Thoracic aorta (tissue), 2 donors: ENCODE measurements at places on chromosomes 3 and 15. TPM values are rescaled to one million over a fixed set of nuclear protein-coding genes. Genes with fewer than 3 reads are reported as not detected.

Gene IL16
- 17.1 TPM for total RNA-seq

DNA sequence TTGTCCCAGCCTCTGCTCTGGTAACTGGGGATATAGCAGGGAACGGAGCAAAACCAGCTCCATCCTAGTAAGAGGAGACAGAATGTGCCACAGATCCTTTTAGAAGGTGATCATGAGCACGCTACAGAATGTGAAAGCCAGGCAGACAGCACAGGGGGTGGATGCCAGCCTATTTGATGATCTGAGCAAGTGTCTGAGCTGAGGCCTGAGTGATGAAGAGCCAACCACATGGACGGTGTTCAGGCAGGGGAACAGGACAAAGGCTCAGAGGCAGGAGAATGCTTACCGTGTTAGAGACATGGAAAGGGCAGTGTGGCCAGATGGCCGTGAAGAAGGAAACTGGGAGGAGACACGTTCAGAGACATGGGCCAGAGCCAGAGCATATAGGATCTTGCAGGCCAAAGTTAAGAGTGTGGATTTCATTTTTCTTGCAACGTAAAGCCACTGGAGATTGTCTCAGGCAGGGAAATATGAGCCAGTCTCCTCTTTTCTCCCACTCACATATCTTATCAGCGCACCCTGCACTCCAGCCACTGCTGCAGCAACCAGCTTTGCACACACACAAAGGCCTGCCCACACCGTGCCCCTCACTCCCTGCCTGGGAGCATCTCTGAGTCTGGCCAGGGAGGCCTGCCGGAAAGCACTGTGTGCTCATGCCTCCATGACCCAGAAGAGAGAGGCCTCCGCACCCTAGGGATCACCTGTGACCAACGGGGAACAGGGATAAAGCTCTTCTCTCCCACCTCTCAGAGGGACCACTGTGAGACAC is 20.1 kb downstream of the RAB43 start:
- DNase-seq: no peak
- no peaks in the 10 kb centered on the region for H3K27me3 ChIP-seq
- peaks cover 4% of the 10 kb centered on the region for H3K4me1 ChIP-seq

DNA sequence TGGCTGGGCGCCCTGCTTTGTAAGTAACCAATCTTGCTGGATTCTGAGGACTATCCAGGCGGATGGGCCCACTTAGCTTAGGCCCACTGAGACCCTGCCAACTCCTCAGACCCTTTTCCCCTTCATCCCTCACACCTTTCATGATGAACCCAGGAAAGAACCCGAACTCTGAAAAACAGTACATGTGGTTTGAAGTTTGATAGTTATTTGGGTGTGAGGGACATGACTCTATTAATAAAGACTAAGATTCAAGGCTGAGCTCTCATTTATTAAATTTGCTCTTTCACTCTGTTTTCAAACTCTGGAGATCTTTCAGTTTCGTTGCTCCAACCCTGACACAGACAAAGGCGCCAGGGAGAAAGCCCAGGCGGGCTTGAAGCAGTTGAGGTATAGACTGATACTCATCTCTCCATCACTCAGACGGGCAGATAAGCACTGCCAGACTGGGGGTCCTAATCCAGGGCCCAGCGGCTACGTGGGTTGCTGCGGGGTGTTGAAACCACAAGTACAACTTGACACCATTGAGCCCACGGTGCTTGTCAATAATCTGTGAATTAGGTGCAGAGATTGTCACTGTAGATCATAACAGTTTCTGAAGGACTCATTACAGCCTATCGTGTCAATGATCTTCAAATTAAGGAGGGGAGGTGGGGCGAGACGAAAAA is 7.2 kb upstream of the SOX2 start:
- no peaks in the 10 kb centered on the region for H3K36me3 ChIP-seq
- peaks cover under 1% of the 10 kb centered on the region for H3K4me1 ChIP-seq
- H3K27ac ChIP-seq: no peak overlapping the region
- H3K4me3 ChIP-seq: no peak overlapping the region
- no peak for DNase-seq
- peaks cover 48% of the 10 kb centered on the region for H3K27me3 ChIP-seq

GRCh38 chr3:187074846-187075245 is 64.5 kb downstream of the RPL39L start:
- no peaks in the 10 kb centered on the region for H3K4me1 ChIP-seq
- H3K36me3 ChIP-seq: peaks cover 44% of the 10 kb centered on the region
- H3K4me3 ChIP-seq: no peak overlapping the region
- H3K27me3 ChIP-seq: no peaks in the 10 kb centered on the region
- no peak overlapping the region for H3K27ac ChIP-seq

DNA sequence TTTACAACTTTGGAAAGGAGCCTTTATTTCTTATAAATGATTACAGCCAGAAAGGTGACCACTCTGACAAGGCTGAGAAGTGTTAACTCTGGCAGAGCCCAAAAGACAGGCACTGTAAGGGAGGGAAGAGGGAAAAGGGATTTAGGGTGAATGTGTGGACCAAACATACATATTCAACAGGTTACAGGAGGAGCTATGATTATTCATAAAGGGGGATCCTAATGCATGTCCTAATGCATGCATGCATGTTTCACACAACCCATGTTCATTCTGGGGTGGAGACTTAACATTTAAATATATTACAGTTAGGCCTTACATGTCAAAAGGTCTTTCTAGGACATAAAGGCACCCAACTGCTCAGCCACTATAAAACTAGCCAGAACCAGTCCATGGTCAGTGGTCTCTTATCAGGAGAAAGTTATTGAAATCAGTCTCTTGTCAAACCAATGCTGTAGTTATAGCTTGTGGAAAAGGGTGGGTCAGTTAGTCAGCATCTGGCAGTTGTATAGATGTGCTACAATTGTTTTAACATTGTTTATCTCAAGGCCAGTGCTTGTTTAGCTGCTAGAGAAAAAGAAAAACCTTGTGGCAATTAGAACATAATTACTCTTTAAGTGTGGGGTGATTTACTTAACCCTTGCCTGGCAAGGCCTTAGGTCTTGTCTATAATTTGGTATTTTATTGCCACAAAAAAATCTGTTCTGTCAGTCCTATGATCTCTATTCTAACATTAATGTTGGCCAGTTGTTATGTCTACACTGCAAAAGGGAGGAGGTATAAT is 77.5 kb downstream of the RAD18 start:
- no peak for DNase-seq
- H3K36me3 ChIP-seq: no peaks in the 10 kb centered on the region
- H3K4me1 ChIP-seq: peaks cover 7% of the 10 kb centered on the region
- no peak overlapping the region for H3K27ac ChIP-seq
- H3K27me3 ChIP-seq: no peaks in the 10 kb centered on the region

Gene THPO
- not detected for total RNA-seq

DNA sequence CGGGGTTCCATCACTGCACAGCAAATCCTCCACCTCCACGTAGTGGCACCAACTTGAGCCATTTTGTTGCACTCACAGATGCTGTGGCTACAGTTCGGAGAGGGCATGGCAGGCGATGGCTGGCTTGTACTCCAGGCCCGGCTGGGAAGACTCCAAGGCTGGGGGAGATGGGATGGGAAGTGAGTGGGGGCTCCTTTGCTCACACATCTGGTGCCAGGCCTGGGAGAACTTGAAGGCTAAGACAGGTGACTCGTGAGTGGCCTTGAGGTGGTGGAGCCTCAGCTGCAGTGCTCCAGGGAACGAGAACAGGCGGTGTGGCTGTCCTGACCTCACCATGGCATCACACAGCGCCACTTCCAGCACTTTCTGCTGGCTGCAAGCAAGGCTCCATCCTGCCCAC is 87.9 kb downstream of the PLXNA1 start:
- no peaks in the 10 kb centered on the region for H3K36me3 ChIP-seq
- no peak overlapping the region for H3K27ac ChIP-seq
- H3K4me1 ChIP-seq: peaks cover 22% of the 10 kb centered on the region
- no peak for DNase-seq
- H3K4me3 ChIP-seq: no peak overlapping the region

GRCh38 chr3:143727391-143727790 is 120.9 kb downstream of the SLC9A9 start:
- no peak overlapping the region for H3K4me3 ChIP-seq
- no peaks in the 10 kb centered on the region for H3K4me1 ChIP-seq

- no peak for DNase-seq
- no peaks in the 10 kb centered on the region for H3K4me1 ChIP-seq
- no peak overlapping the region for H3K27ac ChIP-seq
- H3K36me3 ChIP-seq: peaks cover 20% of the 10 kb centered on the region
- no peaks in the 10 kb centered on the region for H3K27me3 ChIP-seq
- H3K4me3 ChIP-seq: no peak overlapping the region
Observed at GRCh38 chr3:72972706-72973030, 23.9 kb upstream of the PPP4R2 start.

GRCh38 chr15:85024509-85025336 is 43.1 kb downstream of the PDE8A start:
- H3K27me3 ChIP-seq: no peaks in the 10 kb centered on the region
- peak overlapping the region; percentile 37 for H3K27ac ChIP-seq
- peaks cover 77% of the 10 kb centered on the region for H3K4me1 ChIP-seq
- H3K36me3 ChIP-seq: no peaks in the 10 kb centered on the region
- no peak overlapping the region for H3K4me3 ChIP-seq
- no peak for DNase-seq

Gene C3orf70
- total RNA-seq: 22.7 TPM

DNA sequence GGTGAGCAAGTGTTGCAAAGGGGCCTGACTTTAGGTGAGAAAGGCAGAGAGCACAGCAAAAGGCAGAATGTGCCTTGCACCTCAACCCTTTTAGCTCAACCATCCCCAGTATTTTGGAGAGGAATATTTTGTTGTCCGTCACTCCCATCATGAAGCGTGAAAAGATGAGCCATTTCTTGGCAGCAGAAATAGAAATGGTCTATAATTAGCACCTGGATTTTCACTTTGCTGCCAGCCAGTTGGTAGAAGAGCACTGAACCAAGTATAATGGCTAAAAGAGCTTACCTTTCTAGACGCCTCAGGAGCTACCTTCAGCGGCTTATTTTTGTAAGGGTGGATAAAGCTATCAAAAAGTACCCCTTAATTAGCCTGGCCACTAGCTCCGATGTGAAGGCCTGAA is 406.7 kb downstream of the OCA2 start:
- no peak overlapping the region for H3K27ac ChIP-seq
- H3K4me1 ChIP-seq: no peaks in the 10 kb centered on the region
- DNase-seq: no peak
- no peak overlapping the region for H3K4me3 ChIP-seq

GRCh38 chr3:132407025-132407424 is 10.3 kb upstream of the DNAJC13 start:
- H3K36me3 ChIP-seq: no peaks in the 10 kb centered on the region
- H3K4me1 ChIP-seq: no peaks in the 10 kb centered on the region
- no peak for DNase-seq
- no peaks in the 10 kb centered on the region for H3K27me3 ChIP-seq
- H3K27ac ChIP-seq: no peak overlapping the region

DNA sequence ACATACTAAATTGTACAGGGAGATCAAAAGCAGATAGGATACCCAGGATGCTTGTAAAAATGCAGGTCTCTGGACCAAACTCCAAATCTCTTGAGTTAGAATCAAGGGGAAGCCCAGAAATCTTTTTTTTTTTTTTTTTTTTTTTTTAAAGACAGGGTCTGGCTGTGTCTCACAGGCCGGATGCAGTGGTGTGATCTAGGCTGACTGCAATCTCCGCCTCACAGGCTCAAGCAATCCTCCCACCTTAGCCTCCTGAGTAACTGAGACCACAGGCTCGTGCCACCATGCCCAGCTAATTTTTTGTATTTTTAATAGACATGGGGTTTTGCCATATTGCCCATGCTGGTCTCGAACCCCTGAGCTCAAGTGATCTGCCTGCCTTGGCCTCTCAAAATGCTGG is 373.5 kb downstream of the SHQ1 start:
- no peaks in the 10 kb centered on the region for H3K4me1 ChIP-seq
- H3K27ac ChIP-seq: no peak overlapping the region
- no peaks in the 10 kb centered on the region for H3K36me3 ChIP-seq
- H3K4me3 ChIP-seq: no peak overlapping the region
- DNase-seq: no peak

DNA sequence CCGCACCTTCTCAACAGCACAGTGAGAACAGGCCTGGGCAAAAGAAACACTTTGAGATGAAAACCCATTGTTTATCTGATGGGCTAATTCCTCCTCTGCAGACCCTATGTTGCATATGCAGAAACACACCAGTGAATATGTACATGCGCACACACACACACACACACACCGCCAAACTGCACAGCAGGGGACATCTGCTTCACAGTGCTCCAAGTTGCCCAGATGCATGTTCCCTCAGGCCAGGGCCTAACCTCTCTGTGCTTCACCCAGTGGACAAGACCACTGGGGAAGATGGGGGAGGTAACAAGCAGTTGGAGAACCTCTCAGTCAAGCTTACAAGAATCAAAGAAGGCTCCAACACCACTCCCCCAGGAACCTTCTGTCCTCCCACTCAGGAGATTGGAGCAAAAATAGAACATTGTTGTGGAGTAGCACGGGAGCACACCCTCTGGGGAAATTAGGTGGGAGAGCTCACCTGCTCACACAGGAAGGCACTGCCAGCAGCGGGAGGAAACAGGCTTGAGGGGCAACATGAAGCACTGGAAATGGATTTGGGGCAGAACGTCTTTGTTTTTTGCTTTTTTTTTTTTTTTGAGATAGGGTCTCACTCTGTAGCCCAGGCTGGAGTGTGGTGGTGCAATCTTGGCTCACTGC is 13.0 kb downstream of the HCN4 start:
- no peak overlapping the region for H3K4me3 ChIP-seq
- H3K27ac ChIP-seq: no peak overlapping the region

Gene SERPINI1
- 6.2 TPM for total RNA-seq

- no peaks in the 10 kb centered on the region for H3K36me3 ChIP-seq
- H3K27ac ChIP-seq: no peak overlapping the region
- H3K4me3 ChIP-seq: no peak overlapping the region
- DNase-seq: no peak
- H3K4me1 ChIP-seq: no peaks in the 10 kb centered on the region
Observed at GRCh38 chr15:51667478-51667877, 13.8 kb upstream of the SCG3 start.

Gene ALG1L2
- total RNA-seq: not detected

Gene DHX36
- 128 TPM for total RNA-seq

Gene CACNA2D2
- 2.3 TPM for total RNA-seq

Gene ZIC1
- not detected for total RNA-seq

- H3K27ac ChIP-seq: peak overlapping the region; percentile 98
- peak overlapping the region; percentile 71 for H3K4me3 ChIP-seq
- H3K27me3 ChIP-seq: no peaks in the 10 kb centered on the region
- no peaks in the 10 kb centered on the region for H3K36me3 ChIP-seq
Observed at GRCh38 chr3:50267280-50267913, 1.6 kb upstream of the SEMA3B start.
